Heart left ventricle (tissue), 16 donors: ENCODE measurements at places on chromosomes 1 and 21. TPM values are rescaled to one million over a fixed set of nuclear protein-coding genes. Genes with fewer than 3 reads are reported as not detected.

OVAAL gene
- total RNA-seq = 2.3 TPM

ELF3 gene
- 1.6 TPM for total RNA-seq

GPN2 gene
- total RNA-seq = 17.1 TPM

S100A7A gene
- not detected for total RNA-seq
